GM20000 (cell line): ENCODE measurements at places on chromosomes 1 and 21.
A peak's percentile ranks its signal among the peaks of the same experiment; 100 is the strongest.

GRCh38 chr1:220680085-220680687 is 10.0 kb upstream of the C1orf115 start:
- DNase-seq: peak; percentile 62

GRCh38 chr21:15164678-15165303 is 100.0 kb upstream of the NRIP1 start:
- no peak for DNase-seq

DNA sequence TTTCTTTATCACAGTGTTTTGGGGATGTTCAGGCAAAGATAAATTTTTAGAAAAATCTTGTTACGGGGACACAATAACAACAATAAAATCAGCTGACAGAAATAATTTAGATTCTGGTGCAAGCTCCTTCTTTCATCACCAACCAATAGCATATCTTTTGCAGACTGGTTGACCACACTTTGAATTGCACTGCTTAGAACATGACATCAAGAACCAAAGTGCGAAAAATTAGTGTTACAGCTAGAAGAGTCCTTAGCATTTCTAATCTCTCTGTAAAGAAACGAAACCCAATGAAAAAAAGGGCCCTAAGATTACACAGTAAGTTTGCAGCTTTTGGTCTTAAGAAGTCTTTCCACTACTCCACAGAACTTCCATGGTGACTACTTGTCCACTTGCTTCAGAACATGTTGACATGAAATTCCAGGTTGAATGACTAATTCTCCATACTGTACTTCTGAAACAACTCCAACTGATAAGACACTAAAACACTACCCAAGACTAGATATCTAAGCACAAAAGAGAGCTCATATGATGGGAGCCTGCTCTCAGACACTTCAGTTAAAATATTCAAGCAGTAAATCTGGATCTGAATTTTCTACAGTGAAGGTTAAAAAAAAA is 31.3 kb downstream of the XKR8 start:
- no peak for DNase-seq

GRCh38 chr1:246565751-246566127 is 322 bp downstream of the TFB2M start:
- DNase-seq: no peak

GRCh38 chr1:192476802-192477298 is 98.7 kb upstream of the RGS1 start:
- DNase-seq: no peak

GRCh38 chr1:33211972-33212371 is 30.1 kb upstream of the TRIM62 start:
- DNase-seq: no peak

DNA sequence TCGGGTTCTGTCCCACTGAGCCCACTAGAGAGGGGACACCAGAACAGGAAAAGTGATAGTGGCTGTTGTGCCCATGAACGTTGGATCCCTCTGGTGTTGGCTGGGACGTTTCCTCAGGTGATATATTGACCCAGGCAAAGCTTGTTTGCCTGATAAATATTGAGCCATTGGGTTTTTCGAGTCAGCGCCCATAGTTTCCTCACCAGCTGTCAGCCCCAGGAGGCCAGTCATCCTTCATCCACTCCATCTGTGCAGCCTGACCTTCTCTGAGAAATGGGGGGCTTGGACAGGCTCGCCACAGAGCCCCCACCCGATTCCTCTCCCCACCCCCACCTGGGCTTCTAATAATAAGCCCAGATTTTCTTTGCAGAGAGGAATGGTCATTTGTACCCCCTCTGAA is 13.3 kb downstream of the DISP3 start:
- DNase-seq: no peak

DNA sequence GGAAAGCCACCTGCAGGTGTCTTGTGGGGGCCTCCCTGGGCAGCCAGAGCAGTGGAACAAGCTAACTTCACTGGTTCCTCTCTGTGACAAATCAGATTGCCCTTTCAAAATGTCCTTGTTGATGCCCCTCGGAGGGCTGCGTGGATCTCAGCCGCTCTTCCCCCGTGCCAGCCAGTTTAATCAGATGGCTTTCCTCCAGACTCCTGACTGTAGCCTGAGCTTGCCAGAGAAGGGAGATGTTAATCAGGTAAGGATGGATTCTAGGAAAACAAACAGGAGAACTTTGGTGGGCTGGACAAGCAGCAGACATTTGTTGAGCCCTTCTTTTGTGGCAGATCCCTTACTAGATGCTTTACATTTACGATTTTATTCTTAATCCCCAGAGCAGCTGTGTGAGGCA is 88.2 kb downstream of the DMRTA2 start:
- DNase-seq: no peak

DNA sequence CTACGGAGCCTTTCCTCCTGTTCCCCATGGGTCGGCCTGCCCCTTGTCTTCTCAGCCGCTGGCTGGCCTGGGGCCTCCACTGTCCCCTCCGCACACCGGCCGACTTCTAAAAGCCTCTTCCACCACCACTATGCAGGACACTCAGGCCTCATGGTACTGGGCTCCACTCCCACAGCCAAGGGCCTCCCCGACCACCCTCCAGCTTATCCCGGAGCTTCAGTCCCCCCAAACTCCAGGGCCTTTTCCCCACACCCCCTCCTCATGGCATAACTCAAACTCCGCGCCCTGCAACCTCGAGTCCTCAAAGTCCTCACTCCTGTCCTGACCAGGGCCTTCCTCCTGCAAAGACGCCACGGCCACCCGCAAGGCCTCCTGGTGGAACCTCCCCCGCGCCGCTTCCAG is 2.0 kb downstream of the LRRC41 start:
- DNase-seq: peak; percentile 23

DNA sequence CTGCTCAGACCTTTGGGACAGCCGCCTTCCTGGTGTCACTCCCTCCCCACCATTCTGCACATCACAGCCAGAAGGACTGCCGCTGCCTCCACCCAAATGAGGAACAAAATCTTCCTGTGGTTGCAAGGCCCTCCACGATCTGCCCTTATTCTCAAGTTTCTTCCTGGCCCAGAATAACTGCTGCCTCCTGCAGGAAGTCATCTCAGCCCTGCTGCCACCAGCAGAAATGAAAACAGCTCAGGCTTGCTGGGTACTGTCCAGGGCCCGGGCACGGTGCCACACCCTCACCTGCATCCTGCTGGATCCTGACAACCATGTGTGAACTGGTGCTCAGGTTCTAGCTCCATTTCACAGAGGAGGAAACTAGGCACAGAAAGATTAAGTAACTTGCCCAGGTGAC is 2.8 kb downstream of the CLDN19 start:
- DNase-seq: peak; percentile 65
